ENCODE measurements at places on chromosomes 1 and 21.

- no peak for DNase-seq
Observed at GRCh38 chr1:923131-923990, at the start of gene SAMD11. Gene SAMD11 (plus strand): TSS chr1:923923. CDS start chr1:924432, 509 bp downstream.

GRCh38 chr1:91123773-91124172 is 101.9 kb upstream of the ZNF644 start:
- no peak for DNase-seq

GRCh38 chr1:109454497-109455133 is 11.7 kb upstream of the SYPL2 start:
- DNase-seq = no peak

GRCh38 chr1:230071316-230071715 is 4.3 kb downstream of the GALNT2 start:
- no peak for DNase-seq

DNA sequence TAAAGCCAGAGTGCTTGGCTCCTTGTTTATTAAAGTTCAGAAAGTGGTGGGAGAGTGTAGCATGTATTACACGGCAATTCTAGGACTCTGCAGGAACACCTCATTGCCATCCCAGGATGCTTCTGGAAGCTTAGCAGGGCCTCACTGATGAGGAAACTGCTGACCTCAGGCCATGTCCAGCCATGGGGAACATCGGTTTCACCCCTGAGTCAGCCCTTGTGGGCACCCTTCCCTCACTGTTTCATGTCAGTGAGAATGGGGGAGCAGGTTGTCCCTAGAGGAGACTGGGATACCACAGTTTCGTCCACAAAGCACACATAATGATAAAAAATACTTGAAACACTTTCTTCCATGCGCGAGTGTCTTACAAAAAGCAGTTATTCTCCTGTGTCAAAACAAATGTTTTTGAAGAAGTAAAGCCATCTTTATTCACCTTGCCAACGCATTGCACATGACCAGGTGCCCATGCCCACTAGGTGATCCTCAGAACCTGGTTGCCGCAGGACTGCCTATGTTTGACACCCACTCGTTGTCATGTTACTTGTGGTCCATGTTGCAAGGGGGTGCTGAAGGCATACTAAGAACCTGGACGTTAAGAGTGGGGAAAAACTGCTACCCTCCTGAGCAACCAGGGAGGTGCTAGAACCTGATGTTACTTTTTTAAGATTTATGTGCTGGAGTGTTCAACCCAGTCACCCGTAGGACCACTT is 41.2 kb upstream of the TTC22 start:
- no peak for DNase-seq

DNA sequence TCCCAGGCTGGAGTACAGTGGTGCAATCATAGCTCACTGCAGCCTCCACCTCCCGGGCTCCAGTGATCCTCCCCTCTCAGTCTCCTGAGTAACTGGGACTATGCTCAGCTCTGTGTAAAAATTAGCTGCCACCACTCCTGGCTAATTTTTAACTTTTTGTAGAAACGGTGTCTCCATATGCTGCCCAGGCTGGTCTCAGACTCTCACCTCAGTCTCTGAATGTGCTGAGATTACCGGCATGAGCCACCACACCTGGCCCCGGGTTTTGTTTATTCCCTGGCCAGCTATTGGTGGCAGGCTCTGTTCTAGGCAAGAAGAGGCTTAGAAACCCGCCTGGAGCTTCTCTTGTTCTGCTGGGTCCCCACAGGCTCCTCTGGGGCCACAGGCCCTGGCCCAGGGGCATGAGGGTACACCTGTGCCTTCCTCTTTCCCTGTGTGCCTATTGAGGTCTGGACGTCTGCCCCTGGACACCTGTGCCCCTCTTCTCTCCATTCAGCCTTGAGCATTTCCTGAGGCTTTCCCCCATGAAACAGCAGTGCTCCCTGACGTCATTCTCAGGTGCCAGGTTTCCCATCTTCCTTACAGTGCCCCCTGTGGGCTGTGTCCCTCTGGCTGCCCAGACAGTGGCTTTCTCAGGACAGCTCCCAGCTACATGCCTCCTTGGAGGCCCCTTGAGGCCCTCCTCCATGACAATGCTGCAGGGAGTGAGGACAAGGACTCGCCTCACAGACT is 57.5 kb downstream of the PCP4 start:
- no peak for DNase-seq

DNA sequence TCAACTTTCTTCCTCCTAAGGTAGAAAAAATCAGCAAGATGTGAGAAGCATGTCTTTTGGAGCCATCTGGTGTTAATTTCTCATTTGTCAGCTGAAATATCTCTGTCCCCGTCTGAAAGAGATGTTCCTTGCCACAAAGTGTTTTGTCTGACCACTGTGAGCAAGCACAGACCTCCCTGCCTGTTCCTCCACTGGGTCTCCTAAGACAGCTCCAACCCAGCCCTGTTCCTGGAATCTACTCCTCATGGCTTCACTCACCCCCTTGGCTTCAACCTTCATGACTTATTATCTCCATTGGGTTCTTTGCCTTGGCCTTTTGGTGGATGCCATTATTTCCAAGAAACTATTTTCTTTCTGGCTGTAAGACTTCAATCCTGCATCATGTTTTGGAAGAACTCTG is 65.7 kb upstream of the CACHD1 start:
- DNase-seq = no peak

- no peak for DNase-seq
Observed at GRCh38 chr1:9419369-9420041, 119.8 kb upstream of the SLC25A33 start.

DNA sequence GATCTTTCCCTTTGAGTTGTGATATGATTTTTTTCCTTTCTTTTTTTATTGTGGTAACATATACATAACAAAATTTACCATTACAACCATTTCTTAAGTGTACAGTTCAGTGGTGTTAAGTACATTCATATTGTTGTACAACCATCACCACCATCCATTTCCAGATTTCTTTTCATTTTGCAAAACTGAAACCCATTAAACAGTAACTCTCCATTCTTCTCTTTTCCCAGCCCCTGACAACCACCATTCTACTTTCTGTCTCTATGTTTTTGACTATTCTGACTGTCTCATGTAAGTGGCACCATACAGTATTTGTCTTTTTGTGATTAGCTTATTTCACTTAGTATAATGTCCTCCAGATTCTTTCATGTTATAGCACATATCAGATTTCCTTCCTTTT is 30.3 kb downstream of the CEP350 start:
- DNase-seq = no peak

GRCh38 chr1:98969798-98970490 is 34.7 kb downstream of the PLPPR5 start:
- no peak for DNase-seq

GRCh38 chr1:118716775-118717174 is 271.4 kb downstream of the TBX15 start:
- DNase-seq = no peak

GRCh38 chr1:119336848-119337247 is 31.7 kb upstream of the HAO2 start:
- no peak for DNase-seq

DNA sequence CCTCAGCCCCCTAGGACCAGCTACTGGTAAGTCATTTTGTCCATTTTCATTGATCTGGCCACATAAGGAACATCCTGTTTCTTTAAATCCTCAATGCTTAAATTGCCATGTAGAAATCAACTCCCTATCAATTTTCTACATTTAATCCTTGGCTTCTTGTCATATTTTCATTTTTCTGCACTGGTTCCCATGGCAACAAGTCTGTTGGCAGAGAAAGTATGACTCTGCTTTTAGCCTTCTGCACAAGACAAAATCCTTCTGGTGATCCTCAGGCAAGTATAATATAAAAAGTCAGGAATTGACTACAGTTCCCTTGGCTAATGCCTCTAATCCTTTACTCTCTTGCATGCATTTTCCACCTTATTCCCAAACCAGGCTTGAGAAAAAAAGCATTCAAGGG is 65.0 kb downstream of the LRRC40 start:
- DNase-seq = no peak

DNA sequence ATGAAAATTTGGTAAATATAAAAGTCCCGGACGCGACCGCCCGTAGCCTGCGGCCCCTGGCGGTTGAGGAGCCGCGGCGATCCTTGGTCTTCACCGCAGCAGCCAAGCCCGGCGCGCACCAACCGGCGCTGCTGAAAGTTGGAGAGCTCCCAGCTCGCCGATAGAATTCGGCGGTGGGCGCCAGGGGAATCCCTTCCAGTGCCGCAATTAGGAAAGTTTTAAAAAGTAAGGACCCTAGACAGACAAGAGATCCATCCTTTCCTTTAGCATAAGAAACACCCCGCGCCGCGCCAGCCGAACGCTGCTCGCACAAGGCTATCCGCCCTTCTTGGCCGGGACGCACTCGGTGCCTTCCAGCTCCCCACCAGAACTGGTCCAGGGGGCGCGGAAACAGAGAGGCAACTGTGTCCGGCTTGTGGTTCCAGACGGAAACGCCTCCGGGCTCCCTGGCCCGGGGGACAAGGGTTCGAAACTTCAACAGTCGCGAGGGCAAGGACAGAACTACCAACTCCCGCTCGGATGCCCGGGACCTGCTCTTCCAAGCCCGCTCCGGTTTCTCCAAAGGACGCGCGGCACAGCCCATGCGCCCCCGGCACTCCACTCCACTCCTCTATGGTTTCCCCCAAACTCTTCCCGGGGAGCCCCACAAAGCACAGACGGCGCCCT is 1.7 kb downstream of the FAM78B start:
- DNase-seq = no peak

DNA sequence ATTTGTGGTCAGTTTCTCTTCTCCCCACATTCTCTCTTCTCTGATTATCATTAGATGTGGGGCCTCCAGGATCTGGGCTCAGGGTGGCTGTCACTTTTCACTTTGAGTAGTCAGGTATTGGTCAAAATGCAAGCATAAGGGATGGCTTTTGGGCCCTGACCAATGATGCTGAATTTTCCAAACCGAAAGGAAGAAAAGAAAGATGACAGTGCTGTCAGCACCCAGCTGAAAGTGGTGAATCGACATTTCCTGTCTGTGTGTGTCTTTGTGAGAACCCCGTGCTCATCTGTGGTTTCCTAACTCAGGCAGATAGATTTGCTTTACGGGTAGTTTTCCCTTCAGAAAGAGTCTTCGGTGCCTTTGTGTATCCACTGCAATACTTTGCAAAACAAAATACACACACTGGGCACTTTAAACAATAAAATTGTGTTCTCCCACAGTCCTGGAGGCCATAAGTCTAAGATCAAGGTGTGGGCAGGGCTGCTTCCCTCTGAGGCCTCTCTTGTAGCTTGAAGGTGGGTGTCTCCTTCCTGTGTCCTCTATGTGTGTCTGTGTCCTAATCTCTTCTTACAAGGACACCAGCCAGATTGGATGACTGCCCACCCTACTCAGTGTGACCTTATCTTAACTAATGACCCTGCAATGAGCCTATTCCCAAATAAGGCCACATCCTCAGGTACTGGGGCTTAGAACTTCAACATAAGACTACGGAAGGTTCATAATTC is 274.8 kb upstream of the AJAP1 start:
- DNase-seq = no peak

- DNase-seq = peak; percentile 31
Observed at GRCh38 chr1:233295237-233295974, at the start of gene PCNX2. Gene PCNX2 (minus strand): TSS chr1:233295725. CDS start chr1:233295478, 247 bp downstream.

DNA sequence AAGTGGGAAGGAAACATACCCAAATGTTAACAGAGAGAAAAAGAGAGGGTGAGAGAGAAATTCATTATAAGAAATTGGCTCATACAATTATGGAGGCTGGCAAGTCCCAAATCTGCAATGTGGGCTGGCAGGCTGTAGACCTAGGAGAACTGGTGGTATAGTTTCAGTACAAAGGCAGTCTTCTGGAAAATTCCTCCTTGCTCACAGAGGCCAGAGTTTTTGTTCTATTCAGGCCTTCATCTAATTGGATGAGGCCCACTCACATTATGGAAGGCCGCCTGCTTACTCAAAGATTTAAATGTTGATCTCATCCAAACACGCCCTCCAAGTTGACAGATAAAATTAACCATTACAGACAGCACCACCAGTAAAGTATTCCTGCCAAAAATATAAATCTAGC is 36.1 kb upstream of the CAPZB start:
- no peak for DNase-seq

DNA sequence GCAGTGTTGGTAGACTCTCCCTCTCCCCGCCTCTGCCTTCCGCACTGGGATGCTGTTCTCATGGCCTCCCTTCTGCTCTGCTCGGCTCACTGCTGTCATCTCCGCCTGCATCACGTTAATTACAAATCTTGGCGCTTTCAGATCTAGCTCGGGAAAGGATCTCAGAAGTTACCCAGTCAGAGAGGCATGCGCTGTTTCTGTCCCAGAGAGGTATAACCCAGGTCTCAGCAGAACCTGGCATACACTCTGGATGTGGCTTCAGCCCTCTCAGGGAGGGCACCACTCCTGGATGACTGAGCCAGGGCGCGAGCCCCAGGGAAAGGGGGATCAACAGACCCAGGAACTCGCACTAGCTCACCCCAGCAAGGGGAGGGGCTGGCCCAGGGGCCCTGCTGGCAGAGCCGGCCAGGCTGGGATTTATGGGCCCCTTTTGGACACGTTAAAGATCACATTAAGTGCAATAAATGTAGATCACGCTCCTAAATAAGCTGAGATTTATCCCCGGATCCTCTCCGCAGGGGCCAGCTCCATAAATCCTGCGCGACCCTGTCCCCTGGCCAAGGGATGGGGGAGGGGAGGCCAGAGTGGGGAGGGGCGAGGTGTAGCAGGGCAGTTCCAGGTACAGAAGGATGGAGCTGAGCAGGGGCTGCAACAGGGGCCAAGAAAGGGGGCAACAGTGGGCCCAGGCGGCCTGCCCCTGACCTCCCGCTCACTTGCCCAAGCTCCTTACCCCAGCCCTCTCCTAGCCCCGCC is 101.3 kb upstream of the ZBTB40 start:
- no peak for DNase-seq

GRCh38 chr21:37367703-37368540 is 1.3 kb downstream of the DYRK1A start:
- DNase-seq = no peak

DNA sequence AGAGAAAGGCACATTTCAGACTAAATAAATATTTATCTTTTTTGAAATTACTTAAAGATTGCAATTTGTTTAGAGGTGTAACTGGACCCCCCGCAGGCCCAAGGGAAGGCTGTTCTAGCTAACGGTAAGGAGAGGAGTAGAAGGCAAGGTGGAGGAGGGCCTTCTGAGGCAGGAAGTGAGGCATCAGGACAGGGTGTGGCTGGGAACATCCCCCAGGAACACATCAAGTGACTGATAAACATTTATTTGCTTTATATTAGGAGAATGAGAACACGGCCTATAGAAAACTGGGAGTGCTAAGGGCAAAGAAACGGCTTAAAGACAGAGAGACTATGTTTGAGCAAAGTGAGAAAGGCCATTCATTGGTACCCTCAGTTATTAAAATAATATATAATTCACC is 23.2 kb downstream of the HIVEP3 start:
- DNase-seq = no peak

GRCh38 chr1:16921391-16922185 is at the start of gene CROCC:
Gene CROCC (plus strand): TSS chr1:16921931. CDS start chr1:16922019, 88 bp downstream.
- no peak for DNase-seq

- DNase-seq = no peak
Observed at GRCh38 chr21:31530364-31530763, 129.1 kb upstream of the SOD1 start.

All from NCI-H748 treated with DMSO at 0.1 percent for 48 hours (cell line).